ENCODE measurements at places on chromosomes 7 and 10.

- no peak for DNase-seq
These were observed 126.1 kb upstream of the PRSS58 start for GRCh38 chr7:142383841-142384492.

DNA sequence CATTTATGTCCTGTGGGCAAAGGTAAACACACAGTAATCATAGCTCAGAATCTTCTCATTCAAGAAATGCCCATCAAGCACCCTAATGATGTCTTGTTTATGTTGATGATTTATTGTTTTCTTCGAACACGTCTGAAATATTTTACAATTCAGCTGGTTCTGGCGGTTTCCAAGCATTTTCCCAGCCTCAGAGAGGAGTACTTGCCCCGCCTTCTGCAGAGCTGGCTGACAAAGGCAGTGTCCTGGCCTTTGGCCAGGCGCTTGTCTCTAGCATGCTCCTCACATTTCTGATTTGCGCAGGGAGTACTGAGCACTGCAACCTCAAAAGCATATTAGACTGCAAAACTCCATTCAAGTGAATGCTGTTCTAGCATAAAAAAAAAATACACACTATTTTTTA, 314.2 kb upstream of the GNAI1 start:
- DNase-seq, result no peak

- DNase-seq, result no peak
These were observed 763.7 kb upstream of the POM121L12 start for GRCh38 chr7:52271703-52272102.

GRCh38 chr7:29463504-29464158, 100.0 kb upstream of the PRR15 start:
- no peak for DNase-seq

- no peak for DNase-seq
These were observed 177.9 kb downstream of the FANK1 start for GRCh38 chr10:126074291-126074690.

DNA sequence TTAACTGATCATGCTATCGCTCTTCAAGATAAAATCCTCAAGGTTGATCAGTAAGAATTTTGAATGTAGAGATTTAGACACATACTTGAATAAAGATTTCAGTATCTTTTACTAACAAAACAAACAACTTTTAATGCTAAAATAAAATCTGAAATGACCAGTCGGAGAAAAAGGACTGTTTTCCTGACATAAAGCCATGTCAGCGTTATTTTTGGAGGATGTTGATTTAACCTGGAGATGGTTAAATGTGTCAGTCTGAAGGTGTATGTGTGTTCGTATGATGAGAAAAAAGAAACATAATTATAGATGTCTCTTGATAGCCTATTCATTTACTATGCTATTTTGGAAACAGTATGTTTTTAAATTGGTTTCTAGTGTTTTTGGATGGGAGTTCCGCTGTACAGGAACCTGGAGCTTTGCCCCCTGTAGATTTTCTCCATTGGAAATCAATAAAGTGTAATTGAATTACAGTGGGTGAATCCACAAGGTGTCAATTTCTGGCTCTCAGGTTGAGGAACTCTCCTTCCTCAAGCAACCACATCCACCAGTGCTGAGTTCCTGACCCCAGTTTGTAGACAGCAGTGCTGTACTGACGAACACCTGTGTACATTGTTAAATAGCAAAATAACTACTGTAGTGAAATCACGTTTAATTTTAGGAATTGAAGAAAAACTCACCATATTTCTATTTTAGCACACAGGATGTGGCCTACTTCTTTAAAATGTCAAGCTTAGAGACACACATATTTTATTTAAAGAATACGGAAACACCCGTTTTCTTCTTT, 670.1 kb downstream of the MAGI2 start:
- no peak for DNase-seq

DNA sequence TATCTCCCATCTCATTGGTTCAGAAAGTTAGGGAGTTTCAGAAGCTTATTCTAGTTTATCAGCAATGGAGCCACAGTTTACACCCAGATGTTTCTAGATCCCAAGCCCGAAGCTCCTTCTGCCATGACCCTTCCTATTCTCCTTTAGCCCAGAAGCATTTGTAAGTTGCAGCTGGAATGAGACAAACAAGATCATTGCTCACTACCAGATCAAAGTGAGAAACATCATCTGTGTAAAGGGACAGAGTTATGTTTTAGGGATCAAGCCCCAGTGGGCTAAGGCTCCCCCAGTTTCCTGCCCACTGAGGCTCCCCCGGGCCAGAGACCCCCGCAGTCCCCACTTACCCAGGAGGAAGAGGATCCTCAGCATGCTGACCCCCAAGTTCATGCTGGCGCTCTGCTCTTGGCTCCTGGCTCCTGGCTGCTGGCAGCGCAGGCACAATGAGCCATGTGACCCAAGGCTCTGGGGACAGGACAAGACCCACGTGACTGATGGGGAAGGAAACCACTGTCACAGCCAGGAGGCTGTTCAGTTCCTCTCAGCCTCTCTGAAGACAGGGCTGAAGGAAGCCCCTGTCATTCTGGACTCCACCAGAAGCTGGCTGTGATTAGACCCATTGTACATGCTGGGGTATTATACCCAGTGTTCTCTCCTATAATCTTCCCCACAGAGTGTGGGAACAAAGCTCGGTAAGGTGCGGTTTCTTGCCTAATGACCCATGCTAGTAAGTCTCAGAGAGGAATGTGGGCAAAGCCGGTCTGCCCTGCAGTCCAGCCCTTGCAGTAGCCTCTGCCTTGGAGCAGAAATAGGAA, at the start of gene TMEM273:
Gene TMEM273 (minus strand): TSS at position 442 of the 812 bp plus-strand sequence. CDS start 55 bp downstream, at position 387.
- no peak for DNase-seq

- DNase-seq, result no peak
These were observed 679 bp downstream of the ARF5 start for GRCh38 chr7:127588697-127589482.

DNA sequence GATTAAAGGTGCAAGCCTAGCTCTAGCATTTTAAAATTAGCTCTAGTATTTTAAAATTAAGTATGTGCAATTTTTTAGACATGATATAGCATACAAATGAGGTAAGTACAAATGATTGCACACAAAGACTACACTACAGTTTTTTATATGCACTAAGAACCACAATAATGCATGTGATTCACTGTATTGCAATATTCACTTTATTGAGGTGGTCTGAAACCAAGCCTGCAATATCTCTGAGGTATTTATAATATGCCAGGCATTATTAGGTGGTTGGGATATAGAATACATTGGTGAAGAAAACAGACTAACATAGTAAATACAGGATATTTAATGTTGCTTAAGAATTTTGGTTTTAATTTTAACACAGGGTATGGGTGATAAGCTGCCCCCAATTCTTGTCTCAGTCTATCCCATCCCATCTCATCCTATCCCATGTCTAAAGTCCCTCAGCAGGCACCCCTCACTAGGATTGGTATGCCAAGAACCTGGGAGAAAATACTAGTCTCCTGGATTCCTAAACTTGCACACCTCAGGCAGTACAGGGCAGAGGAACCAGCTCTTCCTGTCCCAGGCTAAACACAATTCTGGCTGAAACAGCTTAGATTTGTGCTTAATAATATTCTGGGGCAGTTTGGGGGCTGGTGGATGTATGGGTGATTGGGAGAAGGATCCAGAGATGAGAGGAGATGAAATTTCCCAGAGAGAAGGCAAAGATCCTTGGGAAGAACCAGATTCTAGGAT, 90.4 kb downstream of the HIPK2 start:
- DNase-seq, result no peak

DNA sequence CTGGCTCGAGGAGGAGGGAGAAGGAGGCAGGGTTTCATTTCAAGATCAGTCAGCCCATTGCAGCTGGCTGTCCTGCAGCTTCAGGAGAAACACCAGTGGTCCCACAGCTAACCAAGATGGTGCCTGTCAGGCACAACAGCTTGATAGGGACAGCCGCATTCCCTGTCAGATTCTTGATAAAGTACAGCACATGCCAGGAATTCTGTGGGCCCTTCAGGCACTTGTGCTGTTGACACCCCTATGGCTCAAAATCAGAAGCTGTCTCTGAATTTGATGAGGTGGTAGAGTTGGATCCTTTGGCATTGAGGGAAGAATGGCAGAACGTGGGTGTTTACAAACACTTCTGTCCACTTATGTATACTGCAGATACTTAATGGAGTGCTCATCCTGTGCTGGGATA, 354.3 kb downstream of the KCNMA1 start:
- DNase-seq, result no peak

DNA sequence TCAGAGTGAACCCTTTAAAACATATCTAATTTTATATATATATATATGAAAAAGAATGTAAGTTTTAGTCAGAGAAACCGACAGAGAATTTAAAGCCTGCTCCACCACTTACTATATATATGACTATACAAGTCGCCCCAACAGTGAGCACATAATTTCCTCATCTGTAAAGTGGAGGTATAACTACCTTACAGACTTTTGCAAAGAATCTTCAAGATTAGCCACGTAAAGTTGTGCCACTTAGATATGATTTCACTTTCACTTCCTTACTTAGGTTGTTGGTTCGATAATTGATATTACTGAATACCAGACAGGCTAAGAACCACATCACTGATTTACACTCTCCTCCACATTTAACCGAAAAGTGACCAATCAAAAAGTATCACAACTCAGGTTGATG, 94.7 kb downstream of the PDE1C start:
- DNase-seq, result no peak

DNA sequence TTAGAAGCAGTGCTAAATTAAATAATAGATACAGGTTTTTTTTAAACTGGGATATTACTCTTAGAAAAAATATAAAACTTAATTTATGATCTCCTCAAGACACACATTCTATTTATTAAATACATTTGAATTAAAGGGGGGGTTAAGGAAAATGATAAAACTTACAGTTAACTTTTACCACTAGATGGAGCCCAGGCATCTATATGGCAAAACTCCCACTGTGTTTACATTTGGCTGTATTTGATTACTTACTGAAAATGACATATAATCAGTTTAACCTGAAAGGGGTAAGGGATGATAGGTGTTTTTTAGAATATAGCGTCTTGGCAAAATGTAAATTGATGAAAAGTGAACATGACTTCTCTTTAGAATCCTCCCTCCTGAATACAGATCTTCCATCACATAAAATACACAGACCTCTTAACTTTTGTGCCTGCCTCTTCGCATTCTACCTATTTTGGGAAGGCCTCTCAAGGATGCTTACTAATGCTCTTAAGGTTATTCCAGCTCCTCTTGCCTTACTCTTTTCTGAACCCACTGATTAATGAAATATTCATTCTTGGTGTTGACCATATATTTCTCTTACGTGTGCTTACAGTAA, 235.7 kb downstream of the AGMO start:
- DNase-seq, result no peak

GRCh38 chr10:133242611-133243356, 5.1 kb downstream of the VENTX start:
- no peak for DNase-seq

DNA sequence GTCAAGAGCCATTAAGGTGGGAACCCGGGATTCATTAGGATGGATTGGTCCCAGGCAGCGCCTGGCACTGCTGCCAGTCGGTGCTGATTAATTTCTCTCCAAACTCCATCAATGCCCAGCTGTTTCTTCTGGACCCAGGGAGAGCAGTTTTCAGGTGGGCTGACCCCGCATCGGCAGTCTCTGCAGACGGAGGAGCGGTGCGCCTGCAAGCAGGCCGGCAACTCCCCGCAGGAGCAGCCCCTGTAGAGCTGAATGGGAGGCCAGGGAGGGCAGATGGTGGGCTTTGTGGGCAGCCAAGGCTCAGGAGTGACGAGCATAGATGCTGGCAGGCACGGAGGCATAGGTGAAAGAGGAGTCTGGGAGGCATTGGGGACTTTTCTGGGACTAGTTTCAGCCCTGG, 56.5 kb downstream of the CDH23 start:
- DNase-seq, result no peak

GRCh38 chr10:80504158-80504811, 33.4 kb upstream of the SH2D4B start:
- no peak for DNase-seq

DNA sequence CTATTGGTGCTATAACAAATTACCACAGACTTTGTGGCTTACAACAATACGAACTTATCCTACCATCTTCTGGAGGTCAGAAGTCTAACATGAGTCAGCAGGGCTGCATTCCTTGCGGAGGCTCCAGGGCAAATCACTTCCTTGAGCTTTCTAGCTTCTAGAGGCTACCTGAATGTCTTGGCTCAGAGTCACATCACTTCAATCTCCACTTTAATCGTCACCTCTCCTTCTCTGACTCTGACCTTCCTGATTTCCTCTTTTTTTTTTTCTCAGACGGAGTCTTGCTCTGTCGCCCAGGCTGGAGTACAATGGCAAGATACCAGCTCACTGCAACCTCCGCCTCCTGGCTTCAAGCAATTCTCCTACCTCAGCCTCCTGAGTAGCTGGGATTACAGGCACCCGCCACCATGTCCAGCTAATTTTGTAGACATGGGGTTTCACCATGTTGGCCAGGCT, 44.6 kb upstream of the ANAPC16 start:
- no peak for DNase-seq

DNA sequence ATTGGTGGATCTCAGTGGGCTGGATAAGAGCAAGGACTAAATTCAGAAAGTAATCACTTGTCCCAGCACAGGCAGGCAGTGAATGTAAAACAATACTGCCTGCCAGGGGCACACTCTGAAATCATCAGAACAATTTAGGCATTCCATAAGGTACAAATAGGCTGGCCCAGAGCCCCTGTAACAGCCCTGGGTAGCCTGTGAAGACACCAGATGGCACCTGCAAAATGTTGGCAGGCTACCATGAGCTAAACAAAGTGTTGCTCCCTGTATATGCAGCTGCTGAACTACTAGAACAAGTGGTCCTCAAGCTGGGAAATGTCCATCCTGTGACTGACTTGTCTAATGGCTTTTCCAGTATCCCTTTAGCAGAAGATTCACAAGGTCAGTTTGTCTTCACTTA, 3.0 kb upstream of the PRSS37 start:
- DNase-seq, result no peak

DNA sequence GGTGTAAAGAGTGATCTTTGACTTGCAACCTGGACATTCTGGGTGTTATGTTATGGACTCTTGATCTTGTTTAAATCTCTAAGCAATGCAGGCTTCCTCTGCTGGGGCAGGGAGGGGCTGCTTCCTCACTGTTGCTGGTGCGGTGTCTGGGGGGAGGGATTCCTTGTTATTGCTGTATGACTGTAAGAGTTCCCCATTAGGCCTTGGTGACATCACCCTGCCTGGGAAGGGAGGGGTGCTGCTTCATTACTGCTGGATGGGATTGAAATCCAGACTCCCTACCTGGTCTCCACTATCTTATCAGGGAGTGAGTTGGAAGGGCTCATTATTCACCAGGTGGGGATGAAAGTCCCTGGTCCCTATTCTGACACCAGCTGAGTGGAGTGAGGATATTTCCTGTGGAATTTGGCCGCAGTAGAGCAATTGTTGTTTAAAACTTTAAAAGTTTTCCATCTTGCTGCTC, 8.8 kb downstream of the OGDH start:
- no peak for DNase-seq

- no peak for DNase-seq
These were observed 37.4 kb downstream of the GRID1 start for GRCh38 chr10:86329093-86329710.

- DNase-seq, result no peak
These were observed 123.7 kb upstream of the KCTD7 start for GRCh38 chr7:66505009-66505408.

Data from stimulated activated CD4-positive, alpha-beta T cell treated with anti-CD3 and anti-CD28 coated beads, Interleukin-15, amount 100 ng/mL, for 1 hour (primary cell).